Fibroblast of the aortic adventitia (primary cell): ENCODE measurements at places on chromosomes 1 and 21. TPM values are rescaled to one million over a fixed set of nuclear protein-coding genes. Genes with fewer than 3 reads are reported as not detected.

The STUM gene
- total RNA-seq = 0.98 TPM in 1 of 2 replicates, not detected in the other

The CHIA gene
- not detected in 2 replicates for total RNA-seq

The PAX7 gene
- total RNA-seq = not detected in 2 replicates

The RXRG gene
- total RNA-seq = not detected in 2 replicates

The SMPDL3B gene
- total RNA-seq = 0.09 TPM in 1 of 2 replicates, not detected in the other

The DCST1 gene
- total RNA-seq = not detected in 2 replicates

The SPRR2F gene
- total RNA-seq = not detected in 2 replicates

The CRP gene
- not detected in 2 replicates for total RNA-seq

The SLC44A5 gene
- total RNA-seq = 0.45 TPM in 1 of 2 replicates, not detected in the other

The FAM72B gene
- 2.8 and 5.6 TPM in 2 replicates for total RNA-seq

The RBP7 gene
- not detected in 2 replicates for total RNA-seq

The LCE1F gene
- total RNA-seq = not detected in 2 replicates

The DNAH14 gene
- total RNA-seq = 12.7 and 33.9 TPM in 2 replicates

The WNT9A gene
- 0.41 and 0.99 TPM in 2 replicates for total RNA-seq

The CA14 gene
- total RNA-seq = not detected in 2 replicates

The NPHS2 gene
- not detected in 2 replicates for total RNA-seq

The GBP7 gene
- total RNA-seq = not detected in 2 replicates

The SPRR2B gene
- total RNA-seq = not detected in 2 replicates

The B3GALT5 gene
- 0.18 TPM in 1 of 2 replicates, not detected in the other for total RNA-seq

The IVL gene
- total RNA-seq = not detected in 2 replicates

The C1orf198 gene
- 75.6 and 98.9 TPM in 2 replicates for total RNA-seq

The LCE1C gene
- total RNA-seq = not detected in 2 replicates

The HAO2 gene
- total RNA-seq = not detected in 2 replicates

The NTMT2 gene
- total RNA-seq = not detected in 2 replicates

The OR2T35 gene
- not detected in 2 replicates for total RNA-seq

The FABP3 gene
- 44.2 and 60.6 TPM in 2 replicates for total RNA-seq

The CACHD1 gene
- 7.3 and 11.6 TPM in 2 replicates for total RNA-seq

The RHOU gene
- 4.2 and 38.3 TPM in 2 replicates for total RNA-seq

The CFHR2 gene
- total RNA-seq = not detected in 2 replicates

The NTNG1 gene
- 2.0 and 20.9 TPM in 2 replicates for total RNA-seq

The ZNF593OS gene
- total RNA-seq = not detected in 2 replicates

The KRTAP19-3 gene
- total RNA-seq = not detected in 2 replicates

The KRTAP13-2 gene
- total RNA-seq = not detected in 2 replicates

The ALG14 gene
- 1.2 and 2.4 TPM in 2 replicates for total RNA-seq

The FAM167B gene
- 1.4 and 2.1 TPM in 2 replicates for total RNA-seq

The HEYL gene
- not detected in 2 replicates for total RNA-seq

The SNRNP40 gene
- total RNA-seq = 50.3 and 112 TPM in 2 replicates

The ZNF683 gene
- total RNA-seq = not detected in 2 replicates

The EPHA10 gene
- total RNA-seq = not detected in 2 replicates

The SPRR2A gene
- not detected in 2 replicates for total RNA-seq

The MYBPH gene
- 0.08 TPM in 1 of 2 replicates, not detected in the other for total RNA-seq

The VPS13D gene
- total RNA-seq = 32.5 and 37.5 TPM in 2 replicates

The CD84 gene
- total RNA-seq = not detected in 2 replicates

The LIPI gene
- total RNA-seq = not detected in 2 replicates

The LCE3D gene
- not detected in 2 replicates for total RNA-seq

The VSIG8 gene
- total RNA-seq = not detected in 2 replicates

The AXDND1 gene
- total RNA-seq = 0.25 and 0.36 TPM in 2 replicates
